ENCODE measurements at places on chromosomes 6 and 20.

GRCh38 chr6:109486068-109486467 is 3.0 kb upstream of the ZBTB24 start:
- DNase-seq = no peak

DNA sequence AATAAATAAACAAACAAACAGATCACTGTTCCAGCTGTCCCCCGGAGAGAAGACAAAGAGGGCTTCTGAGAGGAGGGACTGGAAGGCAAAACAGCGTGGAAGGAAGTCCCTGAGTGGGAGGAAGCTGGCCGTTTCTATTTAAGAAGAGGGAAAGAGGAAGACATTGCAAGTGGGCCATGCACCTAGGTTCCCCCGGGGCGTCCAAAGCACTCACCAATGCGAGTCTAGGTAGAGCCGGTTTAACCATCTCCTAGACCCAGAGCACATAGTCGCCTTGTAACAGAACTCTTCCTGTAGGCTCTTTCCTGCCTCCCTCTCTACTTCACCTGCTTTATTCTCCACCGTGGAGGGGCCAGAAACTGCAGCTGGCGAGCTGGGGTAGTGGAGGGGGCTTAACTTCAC is 158.4 kb downstream of the ZDHHC14 start:
- DNase-seq = no peak

GRCh38 chr6:142737368-142738034 is 207.5 kb downstream of the HIVEP2 start:
- no peak for DNase-seq

- DNase-seq = no peak
Measured at GRCh38 chr20:15379681-15380296, 1042.4 kb upstream of the FLRT3 start.

DNA sequence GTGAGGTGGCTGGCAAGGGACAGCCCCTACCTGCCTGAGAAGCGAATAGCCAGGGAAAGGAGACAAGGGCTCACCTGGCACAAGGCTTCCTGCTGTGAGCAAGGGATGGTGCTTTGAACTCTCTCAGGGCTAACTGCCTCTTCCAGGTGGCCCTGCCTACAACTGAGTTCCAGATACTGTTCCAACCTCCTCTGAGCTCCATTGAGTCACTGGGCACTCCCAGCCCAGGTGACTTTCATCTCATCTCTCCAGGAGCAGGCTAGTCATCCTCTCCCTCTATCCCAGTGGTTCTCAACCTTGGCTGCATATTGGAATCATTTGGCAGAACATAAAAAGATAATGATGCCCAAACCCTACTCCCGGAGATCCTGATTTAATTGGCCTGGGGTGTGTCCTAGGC is 374.0 kb upstream of the ZFP64 start:
- no peak for DNase-seq

- DNase-seq = no peak
Measured at GRCh38 chr6:117495869-117496268, 13.4 kb downstream of the DCBLD1 start.

- DNase-seq = no peak
Measured at GRCh38 chr6:113432521-113433334, 424.4 kb upstream of the MARCKS start.

GRCh38 chr6:7489376-7489775 is 52.1 kb upstream of the DSP start:
- no peak for DNase-seq

DNA sequence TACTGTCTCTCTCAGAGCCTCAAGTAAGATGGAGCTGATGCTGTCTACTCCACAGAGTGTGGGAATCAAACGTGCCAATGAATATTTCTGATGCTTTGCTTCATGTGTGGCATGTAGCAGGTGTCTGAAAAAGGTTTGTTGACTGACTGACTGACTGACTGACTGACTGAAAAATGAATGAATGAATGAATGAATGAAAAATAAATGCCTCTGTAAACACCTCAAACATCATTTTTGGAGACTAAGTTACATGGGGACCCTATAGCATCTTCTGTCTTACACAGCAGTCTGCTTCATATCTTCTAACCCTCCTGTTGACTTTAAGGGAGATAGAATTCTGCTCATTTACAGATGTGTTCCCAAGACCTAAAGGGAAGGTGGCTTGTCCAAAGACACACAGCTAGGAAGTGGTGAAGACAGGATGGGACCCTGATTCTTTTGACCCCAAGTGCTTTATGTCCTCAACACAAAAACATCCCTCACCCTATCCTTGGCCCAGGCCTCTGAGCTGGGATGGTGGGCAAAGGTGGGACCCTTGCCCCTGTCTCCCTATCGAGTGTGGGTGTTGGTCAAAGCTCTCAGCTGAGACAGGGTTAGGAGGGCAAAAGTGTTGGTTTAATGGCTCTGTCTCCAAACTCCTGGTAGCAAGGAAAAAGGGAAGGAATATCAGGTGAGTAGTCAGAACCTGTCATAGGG is 104.4 kb downstream of the TOX2 start:
- no peak for DNase-seq

DNA sequence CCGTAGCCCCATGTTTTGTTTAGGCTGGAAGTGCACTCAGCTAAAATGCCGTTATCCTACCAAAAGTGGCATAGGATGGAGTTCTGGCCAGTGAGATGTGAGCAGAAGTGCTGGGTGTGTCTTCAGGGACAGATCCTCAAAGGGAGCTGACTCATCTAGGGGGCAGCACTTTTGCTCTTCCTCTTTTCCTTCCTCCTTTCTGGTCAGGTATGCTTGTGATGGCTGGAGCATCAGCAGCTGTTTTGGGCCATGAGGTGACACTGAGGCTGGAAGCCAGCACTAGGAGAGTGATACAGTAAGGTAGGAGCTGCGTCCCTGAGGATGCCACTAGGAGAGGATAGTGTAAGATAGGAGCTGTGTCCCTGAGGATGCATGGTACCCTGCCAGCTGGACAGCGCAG is 4.6 kb upstream of the OSBPL2 start:
- no peak for DNase-seq

DNA sequence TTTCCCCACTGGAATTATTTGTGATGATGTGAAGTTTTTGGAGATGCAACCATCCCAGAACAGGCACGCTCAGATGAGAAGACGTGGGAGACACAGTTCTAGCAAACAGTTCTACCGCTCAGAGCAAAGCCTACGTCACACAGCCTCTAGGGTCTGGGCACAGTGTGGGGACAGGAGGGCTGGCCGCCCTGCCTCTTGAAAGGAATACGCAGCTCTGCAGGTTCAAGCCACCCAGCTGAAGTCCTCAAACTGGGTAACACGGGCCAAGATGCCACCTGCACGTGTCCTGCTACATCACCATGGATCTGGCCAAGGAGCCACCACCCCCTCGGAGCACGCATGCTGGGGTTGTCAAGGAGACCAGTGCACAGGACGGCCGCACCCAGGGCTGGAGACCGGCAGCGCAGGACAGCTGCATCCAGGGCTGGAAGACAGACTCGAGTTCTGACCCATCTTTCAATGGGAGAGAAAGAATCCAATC is 75.0 kb downstream of the NOL4L start:
- no peak for DNase-seq

- no peak for DNase-seq
Measured at GRCh38 chr6:16596616-16597331, 164.5 kb downstream of the ATXN1 start.

DNA sequence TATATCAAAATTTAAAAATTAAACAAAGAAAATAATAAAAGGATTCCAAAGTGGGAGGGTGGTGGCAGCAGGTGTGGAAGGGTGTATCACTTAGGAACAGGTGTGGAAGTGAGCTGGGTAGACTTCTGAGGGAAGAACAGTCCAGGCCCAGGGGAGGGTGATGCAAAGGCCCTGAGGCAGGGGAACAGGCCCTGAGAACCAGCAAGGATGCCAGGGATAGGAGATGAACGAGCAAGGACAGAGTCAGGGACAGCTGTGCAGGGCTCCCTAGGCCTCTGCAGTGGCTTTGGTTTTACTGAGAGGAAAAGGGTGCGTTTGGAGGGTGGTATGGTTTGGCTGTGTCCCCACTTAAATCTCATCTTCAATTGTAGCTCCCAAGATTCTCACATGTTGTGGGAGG is 9.4 kb upstream of the RAET1E start:
- no peak for DNase-seq

DNA sequence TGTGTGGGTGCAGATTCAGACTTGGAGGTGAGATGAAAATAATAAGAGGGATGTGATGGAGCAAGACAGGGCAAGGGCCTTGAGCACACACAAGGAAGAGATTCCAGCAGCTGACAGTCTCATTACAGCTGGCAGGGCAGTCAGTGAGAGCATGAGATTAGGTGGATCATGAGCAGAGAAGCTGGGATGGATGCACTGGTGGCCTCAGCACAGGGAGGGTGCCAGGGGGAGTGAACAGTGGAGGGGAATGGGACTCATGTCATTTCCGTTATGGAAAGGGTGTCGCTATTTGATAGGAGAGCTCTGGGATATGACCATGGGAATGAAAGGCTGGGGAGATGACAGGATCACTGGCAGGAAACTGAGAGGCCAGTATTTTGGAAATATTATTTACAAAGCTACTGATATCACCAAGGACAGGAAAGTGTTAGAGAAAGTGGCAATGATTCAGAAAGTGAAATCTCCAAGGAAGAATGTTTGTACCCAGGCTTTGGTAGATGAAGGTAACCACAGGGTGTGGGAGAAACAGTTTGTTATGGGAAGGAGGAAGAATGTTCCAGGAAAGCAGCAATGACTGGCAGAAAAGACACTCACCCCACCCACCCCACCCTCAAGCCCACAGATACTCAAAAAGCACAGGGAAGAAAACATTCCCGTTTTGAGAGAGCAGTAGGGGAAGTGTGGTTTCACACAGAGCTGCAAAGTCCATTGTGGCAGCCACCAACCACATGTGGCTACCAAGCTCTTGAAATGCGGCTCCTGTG is 214.7 kb upstream of the PROKR2 start:
- DNase-seq = no peak

- DNase-seq = no peak
Measured at GRCh38 chr20:24704899-24705298, 235.5 kb downstream of the SYNDIG1 start.

- DNase-seq = no peak
Measured at GRCh38 chr6:53112404-53112803, 36.2 kb downstream of the GCM1 start.

DNA sequence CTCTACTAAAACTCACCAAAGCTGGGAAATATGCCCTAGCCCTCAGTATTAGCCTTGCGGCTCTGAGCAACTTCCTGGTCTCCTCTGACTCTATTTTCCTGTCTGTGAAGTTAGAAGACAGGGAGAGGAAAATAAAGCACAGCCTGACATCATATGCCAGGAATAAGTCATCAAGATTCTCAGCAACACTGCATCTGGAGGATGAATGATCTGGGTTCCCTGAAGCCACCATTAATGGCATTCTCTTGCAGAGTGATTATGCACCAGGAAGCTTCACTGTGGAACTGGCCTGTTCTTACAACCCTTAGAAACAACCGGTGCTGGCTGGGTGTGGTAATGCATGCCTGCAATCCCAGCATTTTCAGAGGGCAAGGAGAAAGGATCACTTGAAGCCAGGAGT is 12.4 kb downstream of the ADGRF5 start:
- no peak for DNase-seq

DNA sequence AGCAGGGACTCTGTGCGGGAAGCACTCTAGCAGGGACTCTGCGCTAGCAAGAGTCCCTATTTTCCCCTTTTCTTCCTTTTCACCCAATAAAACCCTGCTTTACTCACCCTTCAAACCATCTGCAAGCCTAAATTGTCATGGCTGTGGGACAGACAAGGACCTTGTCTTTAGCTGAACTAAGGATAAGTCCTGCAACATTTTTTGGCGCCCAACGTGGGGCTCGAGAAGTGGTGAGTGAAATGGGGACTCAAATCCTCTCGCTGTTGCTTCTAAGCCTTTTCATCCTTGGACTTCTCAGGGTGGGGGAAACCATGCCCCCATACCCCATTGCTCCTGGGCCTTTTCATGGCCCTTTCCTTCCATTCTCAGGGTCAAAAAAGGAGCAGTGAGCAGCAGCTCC is 46.4 kb downstream of the IMPG1 start:
- DNase-seq = no peak

GRCh38 chr6:98514796-98515195 is 319.6 kb upstream of the POU3F2 start:
- no peak for DNase-seq

DNA sequence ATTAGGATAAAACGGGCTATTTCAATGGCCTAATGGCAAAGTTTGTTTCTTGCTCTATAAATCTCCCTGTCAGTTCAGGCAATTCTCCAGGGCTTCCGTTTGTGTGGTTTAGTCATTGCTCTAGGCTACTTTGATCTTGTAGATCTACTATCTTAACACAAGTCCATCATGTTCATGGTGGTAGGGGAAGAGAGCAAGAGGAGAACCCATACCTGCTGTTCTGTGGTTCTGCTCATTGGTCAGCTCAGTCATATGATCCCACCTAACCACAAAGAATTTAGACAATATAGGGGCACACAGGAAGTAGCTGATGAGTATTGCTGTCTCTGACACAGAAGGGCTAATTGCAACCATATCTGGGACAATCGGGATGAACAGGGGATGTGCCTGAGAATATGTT is 4.9 kb upstream of the DEK start:
- no peak for DNase-seq

DNA sequence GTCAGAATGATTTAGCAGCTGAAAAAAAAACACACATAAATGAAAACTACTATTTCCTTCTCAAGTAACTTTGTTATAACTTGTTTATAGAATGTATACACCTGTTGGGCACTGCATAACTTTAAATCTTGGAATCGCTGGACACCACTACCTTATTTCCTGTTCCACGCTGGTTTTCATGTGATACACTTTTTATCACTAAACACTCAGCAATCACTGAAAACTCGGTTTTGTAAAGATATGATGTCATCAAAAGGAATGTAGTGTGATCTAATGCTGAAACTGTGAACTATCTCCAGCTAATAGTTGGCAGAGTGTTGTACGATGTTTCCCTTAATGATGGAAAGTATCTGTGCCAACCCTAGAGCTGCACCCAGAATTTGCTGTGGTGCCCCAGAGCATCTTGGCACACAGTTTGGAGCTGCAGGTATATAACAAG is 127.9 kb downstream of the BACH2 start:
- DNase-seq = no peak

- DNase-seq = no peak
Measured at GRCh38 chr20:36481380-36482043, 59.8 kb upstream of the MYL9 start.

DNA sequence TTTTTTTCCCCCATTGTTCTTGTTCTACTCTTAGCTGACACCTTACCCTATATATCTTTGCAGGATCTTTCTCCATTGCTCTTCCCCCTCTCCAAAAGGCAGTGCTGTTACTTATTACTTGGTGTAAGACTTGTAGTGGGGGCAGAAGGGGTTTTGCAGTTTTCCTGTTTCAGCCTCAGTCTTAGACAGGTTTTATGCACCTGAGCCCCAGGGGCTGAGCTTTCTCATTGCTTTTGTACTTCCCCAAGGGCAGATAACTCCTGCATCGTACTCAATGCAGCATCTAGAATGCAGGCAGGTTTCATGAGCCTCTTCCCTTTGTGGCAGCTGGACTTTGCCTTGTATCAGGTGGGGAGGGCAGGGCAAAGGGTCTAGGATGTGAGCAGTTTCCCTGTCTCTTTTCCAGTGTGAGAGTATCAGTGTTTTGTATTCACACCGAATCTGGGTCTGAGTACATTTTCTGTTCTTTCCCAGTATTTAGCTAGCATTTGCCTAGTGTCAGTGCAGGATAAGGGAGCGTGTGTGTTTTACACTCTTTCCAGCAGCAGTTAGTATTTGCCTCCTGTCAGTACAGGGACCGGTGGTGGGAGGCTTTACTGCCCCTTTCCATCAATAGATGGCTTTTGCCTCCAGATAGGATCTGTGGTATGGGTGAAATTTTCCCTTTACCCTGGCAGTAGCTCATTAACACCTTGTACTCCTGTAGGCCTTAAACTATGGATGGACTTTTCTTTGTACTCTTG is 19.6 kb downstream of the CYB5R4 start:
- DNase-seq = no peak

- DNase-seq = no peak
Measured at GRCh38 chr20:15406072-15406471, 1068.7 kb upstream of the FLRT3 start.

- DNase-seq = no peak
Measured at GRCh38 chr6:53618219-53618618, 47.3 kb downstream of the KLHL31 start.
